ENCODE measurements at places on chromosomes 3 and 15.
A peak's percentile ranks its signal among the peaks of the same experiment; 100 is the strongest.

DNA sequence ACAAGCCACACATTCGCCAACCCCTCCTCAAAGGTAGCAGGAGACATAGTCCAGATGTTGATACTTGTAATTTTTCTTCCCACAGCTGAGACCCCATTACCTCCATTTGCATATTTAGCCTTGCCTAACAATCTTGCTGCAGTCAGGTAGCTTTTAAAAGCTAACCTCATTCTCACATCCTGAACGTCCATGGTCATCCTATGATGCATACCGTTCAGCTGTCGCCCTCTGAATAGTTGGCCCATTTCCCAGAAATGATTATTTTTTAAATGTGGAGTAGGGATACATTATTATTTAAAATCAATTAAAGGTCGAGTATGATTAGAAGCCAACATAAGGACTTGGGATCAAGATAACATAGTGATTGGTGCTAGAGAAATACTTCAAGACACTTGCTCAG is 165.0 kb downstream of the MEX3B start:
- peak; percentile 53 for DNase-seq

DNA sequence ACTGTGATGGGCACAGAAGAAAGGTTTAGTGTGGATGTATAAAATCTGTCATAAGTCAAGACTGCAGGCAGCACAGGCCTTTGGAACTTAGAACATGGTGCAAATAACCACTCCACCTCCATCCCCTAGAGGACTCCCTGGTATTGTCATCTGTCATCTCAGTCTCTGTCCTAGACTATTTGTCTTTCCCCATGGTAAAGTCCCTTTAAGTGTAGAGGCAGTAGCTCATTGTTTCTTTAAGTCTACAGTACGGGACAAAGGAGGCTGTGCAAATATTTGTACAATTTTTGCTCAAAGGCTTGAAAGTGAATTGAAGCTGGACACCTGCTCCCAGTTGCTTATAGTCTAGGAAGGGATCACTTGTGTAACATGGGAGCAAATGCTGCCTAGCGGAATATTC is 3.2 kb upstream of the PXYLP1 start:
- DNase-seq = peak; percentile 89

DNA sequence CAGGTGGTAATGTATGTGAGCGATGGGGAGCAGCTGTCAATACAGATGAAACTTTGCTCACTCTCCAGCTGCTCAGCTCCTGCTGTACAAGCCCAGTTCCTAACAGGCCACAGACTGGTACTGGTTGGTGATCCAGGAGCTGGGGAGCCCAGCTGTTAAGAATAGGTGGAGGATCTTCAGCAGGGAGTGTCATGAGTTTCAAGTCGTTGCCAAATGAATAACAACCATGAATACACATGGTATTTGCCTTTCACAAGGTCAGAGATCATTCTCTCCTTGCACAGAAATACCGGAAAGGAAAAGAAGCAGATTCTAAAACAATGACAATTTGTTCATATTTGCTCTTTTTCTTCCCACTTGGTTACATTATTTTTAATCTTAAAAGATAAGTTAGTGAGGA is 5.1 kb downstream of the PLSCR1 start:
- no peak for DNase-seq

- no peak for DNase-seq
Observed at GRCh38 chr3:197458179-197458707, 97.5 kb downstream of the BDH1 start.

GRCh38 chr15:70096215-70097062 is 1.3 kb downstream of the TLE3 start:
- DNase-seq = peak; percentile 67

GRCh38 chr3:138347960-138348753 is at the start of gene MRAS:
Gene MRAS (plus strand): TSS chr3:138348579. CDS start chr3:138372884, 24,305 bp downstream.
- peak; percentile 61 for DNase-seq

DNA sequence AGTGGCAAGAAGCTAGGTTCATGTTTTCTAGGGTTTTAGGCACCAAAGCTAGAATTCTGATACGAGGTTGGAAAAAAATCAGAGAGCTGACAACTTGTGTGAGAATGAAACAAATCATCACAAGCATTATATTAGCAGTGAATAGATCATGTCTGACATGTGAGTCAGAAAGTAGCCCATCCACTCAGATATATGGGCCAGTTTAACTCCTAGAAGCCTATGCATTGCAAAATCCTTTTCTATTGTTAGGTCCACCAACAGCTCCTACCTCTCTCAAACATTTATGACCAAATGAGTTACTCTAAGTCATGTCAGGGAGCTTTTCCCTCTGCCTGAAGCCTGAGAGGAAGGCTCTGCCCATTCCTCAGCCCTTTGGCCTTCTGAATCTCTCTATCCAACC is 44.0 kb downstream of the KBTBD12 start:
- no peak for DNase-seq

DNA sequence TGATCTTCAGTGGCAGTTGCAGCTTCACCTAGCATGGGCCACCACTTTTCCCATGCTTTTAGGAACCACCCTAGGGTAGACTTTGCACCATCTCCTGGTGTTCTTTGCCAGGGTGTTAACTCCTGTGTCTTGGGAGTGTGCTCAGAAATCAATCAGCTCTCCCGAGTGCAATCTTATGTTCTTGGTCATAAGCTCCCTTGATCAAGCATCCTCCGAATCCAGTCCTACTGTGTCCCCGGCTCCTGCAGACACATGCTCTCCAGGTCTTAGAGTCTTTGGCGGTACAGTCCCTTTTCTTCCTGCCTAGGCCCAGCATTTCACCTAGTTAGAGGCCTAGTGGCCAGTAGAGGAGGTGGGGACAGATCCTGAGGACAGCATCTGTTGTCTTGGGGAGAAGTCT is 74.7 kb upstream of the SYN2 start:
- no peak for DNase-seq

DNA sequence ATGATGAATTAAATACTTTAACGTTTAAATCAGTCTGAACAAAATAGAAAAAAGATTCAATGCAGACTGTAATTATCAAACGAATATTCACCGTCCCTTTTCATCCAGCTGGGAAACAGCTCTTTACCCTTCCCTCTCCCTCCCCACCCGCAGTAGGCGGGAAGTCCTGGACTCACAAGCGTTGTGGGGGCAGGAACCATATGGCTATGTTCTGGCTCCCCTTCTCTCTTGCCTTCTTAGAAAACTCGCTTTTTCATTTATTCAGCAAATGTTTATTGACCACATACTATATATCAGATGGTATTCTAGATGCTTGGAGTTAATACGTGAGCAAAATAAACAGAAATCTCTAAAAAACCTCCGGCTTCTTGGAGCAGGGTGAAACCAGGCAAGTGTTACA is 715 bp upstream of the SCAPER start:
- DNase-seq = peak; percentile 32

DNA sequence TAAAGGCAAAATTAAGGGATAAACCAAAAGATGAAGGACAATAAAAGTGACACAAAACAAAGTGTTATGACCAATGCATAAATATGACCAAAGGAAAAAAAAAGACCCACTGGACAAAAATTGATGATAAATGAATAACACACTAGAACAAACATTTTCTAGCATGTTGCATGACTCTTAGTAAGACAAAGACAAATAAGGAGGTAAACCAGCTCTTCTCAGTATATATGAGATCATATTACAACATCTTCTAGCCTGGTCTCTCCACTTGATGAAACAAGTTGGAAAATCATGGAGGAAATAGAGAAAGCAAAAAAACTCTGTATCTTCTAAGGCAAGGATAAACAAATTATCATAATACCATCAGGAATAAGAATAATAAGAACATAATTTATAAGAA is 163.9 kb upstream of the GBE1 start:
- no peak for DNase-seq

- no peak for DNase-seq
Observed at GRCh38 chr15:38149315-38149714, 103.3 kb upstream of the SPRED1 start.

GRCh38 chr3:13186435-13186815 is 113.2 kb upstream of the IQSEC1 start:
- no peak for DNase-seq

GRCh38 chr15:67079361-67079760 is 14.0 kb downstream of the SMAD3 start:
- DNase-seq = no peak

DNA sequence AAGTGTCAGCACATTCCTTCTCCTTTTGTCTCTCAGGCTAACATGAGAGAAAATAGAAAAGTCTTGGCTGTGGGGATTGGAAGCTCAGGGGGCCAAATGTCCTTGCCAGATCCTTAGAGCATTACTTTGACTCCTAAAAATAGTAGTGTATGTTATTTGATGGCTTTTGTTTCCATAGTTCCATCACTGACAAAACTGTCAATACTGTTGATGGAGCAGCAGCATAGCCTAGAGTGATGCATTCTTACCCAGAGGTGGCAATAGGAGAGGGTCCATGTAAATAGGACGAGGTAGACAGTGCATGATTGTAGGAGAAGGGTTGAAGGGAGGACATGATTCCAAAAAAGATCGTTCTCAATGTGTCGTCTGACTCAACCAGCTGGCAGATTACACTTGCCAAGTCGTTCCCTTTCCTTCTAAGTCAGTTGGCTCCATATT is 282.7 kb upstream of the TPRG1 start:
- no peak for DNase-seq

DNA sequence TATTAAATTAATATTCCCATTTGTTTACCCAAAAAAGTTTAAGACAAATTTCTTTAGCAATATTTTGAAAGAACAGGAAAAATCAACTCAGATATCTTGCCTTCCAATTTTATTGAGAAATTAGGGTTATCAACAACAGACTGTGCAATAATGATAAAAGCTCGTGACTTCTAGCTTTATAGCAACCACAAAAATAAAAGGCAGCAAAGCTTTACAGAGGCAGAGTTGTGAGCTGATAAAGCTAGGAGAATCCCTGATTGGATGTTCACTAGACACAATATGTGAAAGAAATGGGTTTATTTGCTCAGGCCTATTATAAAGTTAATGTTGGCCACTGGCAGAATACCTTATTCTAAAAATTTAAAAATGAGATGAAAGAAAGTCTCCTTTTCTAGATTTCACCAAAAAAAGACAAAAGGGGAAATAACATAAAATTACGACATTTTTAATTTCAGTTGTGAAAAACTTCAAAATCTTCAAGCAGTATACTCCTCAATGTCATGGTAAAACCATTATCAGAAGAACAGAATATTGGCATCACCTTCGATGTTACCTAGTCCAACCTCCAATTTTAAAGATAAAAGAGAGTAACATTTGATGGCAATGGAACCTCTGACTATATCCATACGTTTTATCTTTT is 2.8 kb downstream of the VPS13C start:
- no peak for DNase-seq

DNA sequence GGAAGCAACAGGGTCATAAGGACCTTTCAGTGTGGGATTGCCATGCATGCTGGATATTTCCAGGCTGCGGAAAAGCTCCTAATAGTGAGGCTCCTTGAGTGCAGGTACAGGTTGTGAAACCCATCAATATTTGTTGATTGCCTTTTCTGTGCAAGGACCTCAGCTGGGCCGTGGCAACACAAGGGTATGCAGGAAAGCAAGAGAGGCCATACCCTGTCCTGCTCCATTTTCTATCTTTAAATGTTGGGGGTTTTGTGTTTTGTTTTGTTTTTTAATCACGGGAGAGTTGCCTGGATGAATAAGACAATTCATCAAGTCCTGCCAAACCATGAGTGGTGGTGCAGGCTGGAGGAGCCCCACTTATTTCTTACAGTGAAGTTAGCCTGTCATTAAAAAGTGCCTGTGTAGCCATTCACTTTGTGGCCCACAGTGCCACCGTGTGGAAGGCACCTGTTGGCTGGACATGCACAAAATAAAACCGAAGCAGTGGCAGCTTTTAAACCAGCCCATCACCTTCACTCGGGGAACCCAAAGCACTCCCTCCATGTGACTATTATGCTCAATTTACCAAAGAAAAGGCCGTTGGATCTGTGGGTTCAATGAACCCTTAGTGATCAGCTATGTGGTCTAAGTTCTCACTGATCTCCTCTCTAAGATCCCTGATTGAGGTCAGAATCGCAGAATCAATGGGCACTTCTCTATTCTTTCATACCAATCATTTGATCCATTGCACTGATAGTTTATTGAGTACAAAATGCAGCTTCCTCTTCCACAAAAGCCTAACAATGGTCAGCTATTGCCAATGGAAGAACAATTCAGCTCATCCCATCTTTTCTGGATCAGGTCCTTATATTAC is 42.2 kb downstream of the CLDN18 start:
- peak; percentile 29 for DNase-seq

DNA sequence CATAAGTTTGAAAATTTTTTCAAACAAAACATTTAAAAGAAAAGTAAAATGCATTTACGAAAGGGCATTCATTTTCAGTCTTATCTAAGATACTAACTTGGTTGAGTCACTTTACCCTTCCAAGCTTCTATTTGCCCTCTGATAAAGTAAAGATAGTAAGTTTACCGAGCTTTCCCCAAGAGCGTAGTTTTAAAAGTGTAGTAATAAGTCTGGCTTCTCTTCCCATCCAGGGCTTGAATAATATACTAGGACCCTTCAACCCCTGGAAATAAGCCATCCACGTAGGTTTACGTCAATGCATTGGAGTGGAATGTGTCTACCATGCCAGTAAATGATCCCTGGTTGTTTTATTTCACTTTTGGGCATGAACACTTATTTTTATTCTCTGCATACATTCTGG is 608.3 kb downstream of the NTRK3 start:
- DNase-seq = no peak

GRCh38 chr15:99434506-99435112 is 131.2 kb upstream of the MEF2A start:
- no peak for DNase-seq

- no peak for DNase-seq
Observed at GRCh38 chr3:5298453-5298852, 110.9 kb downstream of the EDEM1 start.

GRCh38 chr15:71713191-71713809 is 97.1 kb upstream of the NR2E3 start:
- DNase-seq = no peak

DNA sequence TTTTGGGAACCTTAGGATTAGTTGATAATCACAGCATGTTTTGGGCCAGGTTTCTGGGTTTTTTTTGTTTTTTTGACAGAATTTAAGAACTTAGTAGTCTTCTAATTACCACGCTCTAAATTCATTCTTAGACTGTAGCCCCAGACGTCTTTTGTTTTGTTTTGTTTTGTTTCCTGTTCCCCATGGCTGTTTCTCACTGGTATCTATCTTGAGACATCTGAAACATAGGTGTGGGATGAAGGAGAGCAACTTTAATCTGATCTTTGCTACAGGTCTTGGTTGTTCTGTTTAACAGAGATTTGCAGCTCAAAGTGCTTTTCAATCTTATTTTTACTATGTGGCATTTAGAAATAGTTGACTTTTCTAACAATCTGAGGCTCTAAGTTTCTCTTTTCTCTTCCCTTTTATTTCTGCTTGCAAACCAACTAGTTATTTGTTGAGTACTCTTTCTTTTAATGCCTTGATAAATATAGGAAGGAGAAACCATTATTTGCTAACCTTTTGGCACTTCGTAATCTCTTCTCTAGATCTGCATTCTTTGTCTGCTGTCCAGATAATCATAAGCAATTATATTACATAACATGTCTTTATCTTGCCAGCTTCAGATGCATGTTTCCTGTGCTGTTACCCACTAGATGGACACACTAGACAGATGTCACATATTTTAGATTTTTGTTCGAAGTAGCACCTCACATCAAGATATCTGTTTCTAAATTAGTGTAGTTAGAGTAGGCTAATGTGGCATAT is 40.9 kb downstream of the FBXL2 start:
- DNase-seq = peak; percentile 0
